ENCODE measurements at places on chromosomes 1 and 21.

DNA sequence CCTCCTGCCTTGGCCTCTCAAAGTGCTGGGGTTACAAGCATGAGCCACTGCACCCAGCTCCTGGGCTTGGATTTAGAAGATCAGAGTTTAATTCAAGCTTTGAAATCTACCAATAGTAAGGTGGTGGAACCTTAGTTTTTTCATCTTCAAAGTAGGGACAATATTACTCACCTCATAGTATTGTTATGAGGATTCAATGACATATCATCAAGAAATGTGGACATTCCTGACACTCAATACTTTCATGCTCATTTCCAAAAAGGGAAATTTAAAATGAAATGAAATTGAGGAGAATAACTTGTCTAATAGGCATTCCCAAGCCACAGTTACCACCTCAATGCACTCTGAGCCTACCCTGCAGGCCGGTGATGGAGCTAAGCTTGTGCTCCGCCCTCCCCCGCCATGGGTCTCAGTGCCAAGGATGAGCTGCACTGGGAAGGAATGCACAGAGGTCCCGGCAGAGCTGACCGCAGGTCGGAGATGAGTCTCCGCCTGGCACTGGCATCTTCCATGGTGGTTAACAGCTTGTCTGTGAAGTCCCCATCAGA is 56.5 kb upstream of the BCAR3 start:
- no peak for DNase-seq

DNA sequence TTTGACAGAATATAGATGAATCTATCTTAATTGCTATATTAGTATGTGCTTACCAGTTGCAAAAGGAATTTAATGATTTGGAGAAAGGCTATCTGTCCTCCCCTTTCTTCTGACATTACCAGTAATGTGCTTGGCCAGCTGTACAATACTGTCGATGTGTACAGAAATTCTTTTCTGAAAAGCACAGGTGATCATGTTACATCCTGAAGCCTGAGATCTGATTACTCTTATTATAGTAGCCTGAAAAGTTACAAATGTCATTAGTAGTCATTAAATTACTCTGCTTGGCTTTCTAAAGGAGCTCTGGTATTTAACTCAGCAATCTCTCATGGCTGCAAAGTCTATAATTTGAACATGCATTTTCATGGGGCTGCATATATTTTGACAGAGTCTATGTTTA is 209.8 kb downstream of the PTPRC start:
- DNase-seq: no peak

DNA sequence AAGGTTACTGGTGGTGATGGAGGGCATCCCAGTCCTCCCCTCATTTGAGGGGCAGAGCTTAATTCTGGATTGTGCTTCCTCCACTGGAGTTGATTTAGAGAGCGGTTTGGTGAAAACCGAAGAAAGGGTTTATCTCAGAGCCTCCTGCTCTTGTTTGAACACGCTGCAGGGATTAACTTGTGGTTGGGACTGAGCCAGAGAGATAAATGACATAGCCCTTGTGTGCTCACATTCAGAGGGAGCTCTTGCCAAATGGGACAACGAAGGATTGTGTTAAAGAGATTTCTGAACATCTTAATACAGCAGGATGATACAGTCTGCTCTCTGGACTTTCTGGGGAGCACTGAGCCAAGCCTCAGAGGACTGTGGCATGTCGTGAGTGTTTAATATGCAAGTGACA is 308.2 kb downstream of the DISC1 start:
- no peak for DNase-seq

- no peak for DNase-seq
These were observed 5.0 kb downstream of the RNF11 start for GRCh38 chr1:51241119-51241518.

GRCh38 chr1:186409091-186409490 is 33.5 kb downstream of the ODR4 start:
- DNase-seq: no peak

DNA sequence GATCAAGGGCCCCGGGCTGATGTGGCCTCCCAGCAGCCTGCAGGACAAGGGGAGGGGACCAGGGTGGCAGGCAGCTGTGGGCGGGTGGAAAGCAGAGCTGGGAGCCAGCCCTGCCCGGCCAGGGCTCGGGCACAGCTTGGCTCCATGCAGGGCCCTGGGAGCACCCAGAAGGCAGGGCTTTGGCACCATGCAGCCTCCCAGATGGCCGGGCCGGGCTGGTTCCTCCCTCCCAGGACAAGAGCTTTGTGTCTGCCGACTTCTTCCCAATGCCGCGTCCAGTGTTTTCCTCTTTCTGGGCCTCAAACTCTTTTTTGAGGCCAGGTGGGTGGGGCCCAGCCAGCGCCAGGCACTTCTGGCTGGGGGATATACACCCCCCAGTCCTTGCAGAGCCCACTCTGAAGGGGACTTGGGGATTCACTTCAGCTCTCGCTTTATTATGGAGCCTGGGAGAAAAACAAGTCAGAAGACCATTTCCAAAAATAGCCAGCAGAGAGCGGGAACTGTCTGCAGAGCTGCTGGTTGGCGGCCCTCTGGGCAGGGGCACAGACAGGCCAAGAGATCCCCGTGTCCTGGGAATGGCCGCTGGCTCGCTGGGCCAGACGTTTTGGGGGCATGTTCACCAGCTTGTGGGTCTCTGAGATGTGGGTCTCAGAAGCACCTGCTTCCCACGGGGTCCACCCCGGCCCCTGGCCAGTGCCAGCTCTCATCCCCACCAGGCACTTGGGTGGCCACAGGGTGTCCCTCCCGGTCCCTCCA is 103.8 kb upstream of the ARHGEF16 start:
- DNase-seq: no peak

DNA sequence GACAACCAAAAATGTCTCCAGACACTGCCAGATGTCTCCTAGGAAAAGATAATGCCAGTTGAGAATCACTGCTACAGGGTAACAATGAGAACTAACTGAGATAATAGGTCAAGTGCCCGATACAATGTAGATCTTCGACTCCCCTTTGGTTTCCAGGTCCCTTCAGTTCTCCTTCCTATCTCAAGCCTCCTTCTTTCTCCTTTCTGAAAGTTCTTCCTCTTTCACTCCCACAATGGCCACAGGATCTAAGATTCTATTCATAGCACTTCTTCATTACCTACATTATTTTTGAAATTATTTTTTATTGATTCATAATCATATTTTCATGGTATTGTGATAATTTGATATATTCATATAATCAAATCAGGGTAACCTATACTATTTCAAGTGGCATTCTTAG is 6.3 kb downstream of the PFDN2 start:
- no peak for DNase-seq

DNA sequence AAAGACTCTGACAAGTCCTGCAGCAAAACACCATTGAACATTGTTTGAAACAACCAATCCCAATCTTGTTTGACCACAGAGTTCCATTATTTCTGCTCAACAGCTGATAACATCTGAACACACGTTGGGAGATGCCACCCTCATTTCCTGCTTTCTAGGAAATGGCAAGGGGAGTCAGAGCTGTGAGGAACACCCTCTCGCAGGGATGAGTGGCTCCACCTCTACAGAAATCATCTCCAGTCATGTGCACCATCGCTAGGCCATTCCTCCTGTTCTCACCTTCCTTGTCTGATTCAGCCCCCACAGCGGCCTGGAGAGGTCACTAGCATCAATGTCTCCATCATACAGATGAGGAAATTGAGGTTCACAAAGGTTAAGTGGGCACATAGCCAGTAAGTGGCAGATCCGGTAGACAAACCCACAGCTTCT is 22.4 kb upstream of the RUNX3 start:
- DNase-seq: peak; percentile 51

DNA sequence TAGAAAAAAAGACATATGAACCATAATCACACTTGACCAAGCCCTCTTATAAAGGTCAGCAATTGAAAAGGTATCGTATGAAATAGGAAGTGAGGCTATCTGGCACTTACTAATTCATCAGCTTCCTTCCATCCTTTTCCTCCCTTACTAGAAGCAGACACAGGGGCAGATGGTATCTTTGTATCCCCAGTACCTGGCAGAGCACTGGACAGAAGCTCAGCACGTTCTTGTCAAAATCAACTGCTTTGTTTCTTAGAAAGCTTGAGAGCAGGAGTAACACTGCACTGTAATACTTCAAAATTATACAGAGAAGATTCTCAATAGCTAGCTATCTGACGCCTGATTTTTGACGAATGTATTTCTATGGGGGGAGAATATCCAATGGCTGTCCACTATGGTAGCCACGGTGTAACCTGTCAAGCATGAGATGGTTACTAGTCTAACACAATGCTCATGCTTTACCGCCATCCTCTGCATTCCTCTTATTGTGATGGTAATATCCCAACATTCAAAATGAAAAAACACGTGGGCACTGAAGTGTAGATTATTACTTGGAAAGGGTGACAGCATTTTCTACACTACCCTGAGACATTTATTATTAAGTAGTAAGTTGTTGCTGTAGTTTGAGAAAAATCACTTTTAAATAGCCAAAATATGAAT is 175.6 kb downstream of the SIPA1L2 start:
- DNase-seq: no peak

- no peak for DNase-seq
These were observed 17.7 kb upstream of the GFI1 start for GRCh38 chr1:92504291-92505014.

GRCh38 chr1:245685111-245685810 is 530.5 kb downstream of the KIF26B start:
- no peak for DNase-seq

DNA sequence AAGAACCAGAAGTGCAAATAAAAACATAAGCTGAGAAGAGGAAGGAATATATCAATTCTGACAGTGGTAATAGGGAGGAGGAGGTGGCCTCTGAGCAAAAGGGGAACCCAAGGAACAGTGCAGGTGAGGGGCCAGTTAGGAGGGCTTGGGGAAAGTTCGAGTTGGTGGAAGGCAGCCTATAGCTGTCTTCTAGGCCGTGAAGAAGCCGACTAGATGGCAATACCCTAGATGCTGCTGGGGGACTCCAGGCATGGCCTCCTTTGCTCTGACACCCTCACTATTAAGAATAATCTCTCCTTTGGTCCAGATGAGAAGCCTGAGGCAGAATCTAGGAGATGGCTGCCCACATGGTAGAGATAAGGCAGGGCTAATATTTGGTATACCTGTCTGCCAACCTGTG is 351.1 kb upstream of the PLXNA2 start:
- no peak for DNase-seq

- no peak for DNase-seq
These were observed 71.0 kb upstream of the CYP2J2 start for GRCh38 chr1:59997479-59998115.

- no peak for DNase-seq
These were observed 1.7 kb upstream of the CHRNB2 start for GRCh38 chr1:154565876-154566275.

DNA sequence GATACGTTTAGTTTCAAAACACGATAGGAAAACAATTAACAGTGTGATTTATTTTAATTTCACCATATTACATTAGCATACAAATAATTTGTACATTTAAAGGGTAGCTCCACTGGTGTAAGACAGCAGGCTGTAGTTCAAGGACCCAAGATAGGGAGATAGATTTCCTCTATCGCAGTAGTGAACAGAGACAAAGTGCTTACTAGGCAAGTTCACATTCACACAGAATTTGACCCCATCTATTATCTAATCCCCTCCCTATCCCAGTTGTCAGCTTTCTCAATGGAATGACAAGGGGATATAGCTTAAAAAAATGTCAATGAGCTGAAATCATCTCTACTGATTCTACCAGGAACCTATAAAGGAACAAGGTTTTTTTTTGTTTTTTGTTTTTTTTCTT is 31.2 kb downstream of the MGST3 start:
- no peak for DNase-seq

DNA sequence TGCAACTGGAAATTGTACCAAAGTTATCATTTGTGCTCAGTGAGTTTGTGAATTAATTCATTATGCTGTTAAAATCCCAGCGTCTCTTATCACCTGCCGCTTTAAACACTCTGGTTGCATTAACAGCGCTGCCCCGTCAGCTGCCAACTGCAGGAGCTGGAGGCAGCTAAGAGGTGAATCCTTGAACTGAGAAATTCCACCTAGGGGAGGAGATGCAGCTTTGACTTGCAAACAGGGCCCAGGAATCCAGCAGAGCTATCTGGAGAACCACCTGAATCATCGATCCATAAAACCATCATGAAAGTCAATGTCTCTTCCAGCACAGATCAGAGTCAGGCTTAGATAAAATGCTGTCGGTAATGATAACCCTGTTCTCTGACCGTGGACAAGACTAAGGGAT is 140.7 kb upstream of the PTBP2 start:
- DNase-seq: no peak

DNA sequence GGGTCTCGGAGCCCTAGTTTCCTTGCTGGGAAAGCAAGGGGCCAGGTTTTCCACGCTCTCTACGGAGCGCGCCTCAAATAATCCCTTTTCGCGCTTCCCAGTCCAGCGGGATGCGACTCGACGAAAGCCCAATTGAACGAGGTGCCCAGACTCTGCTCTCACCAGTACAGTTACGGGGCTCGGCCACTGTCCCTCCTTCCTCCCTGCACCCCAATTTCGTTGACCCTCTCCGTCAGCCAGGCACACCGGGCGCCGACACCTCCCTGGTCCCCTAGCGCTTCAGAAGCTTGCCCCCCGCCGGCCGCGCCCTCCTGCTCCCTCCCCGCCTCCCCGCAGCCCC is 389 bp downstream of the SEMA6C start:
- peak; percentile 17 for DNase-seq

- no peak for DNase-seq
These were observed 13.7 kb downstream of the PIK3CD start for GRCh38 chr1:9665193-9665592.

DNA sequence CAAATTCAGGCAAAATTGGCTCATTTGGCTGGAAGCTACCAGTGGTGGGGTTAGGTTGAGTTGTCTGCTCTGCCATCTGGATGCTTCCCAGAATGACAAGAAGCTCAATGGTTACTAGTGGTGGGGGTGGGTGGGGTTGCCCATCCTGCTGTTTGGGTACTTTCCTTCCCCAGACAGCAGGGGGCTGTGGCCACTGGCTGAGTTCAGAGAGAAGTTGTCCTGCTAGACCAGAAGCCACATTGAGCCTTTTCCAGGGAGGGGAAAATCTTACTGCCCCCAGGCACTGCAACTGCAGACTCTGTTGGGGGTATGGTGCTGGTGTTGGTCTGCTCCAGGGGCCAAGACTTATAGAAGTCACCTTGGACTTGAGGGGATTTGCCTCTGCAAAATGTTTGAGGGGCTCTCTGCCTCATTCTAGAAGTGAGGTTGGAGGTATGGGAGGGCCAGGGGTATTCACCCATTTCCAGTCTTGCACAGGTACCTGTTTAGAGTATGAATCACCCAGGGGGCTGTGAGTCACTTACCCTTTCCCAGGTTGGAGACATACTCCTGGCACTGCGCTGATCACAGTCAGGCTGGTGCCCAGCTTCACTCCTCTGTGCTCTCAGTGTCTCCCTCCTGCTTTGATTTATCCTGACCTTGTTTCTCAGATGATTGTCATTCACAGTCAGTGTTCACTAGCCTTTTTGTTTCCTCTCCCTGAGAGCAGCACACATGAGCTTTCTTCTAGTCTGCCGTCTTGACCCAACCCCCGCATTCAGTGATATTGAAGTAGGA is 89.1 kb upstream of the NEGR1 start:
- no peak for DNase-seq

GRCh38 chr1:200454425-200454824 is 44.6 kb upstream of the ZNF281 start:
- DNase-seq: no peak

DNA sequence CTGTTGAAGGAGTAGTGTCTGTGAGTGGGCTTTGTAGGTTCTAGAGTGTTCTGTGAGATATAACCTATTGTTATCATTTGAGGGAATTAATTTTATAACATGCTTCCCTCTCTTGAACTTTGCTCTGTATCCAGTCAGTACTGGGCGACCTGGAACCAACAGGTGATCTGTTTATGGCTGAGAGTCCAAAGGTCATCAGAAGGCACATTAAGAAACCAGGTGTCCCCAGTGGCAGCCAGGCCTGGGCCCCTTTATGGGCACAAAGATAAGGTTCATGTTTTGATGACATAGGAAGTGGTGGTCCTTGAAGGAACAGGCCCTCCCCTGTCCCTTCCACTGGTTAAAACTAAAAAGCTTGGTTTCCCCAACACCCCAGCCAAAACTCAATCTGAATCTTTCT is 61.1 kb downstream of the FHAD1 start:
- DNase-seq: no peak
